Inflammatory macrophage (primary cell): ENCODE measurements at places on chromosomes 2 and 18.
A peak's percentile ranks its signal among the peaks of the same experiment; 100 is the strongest.

DNA sequence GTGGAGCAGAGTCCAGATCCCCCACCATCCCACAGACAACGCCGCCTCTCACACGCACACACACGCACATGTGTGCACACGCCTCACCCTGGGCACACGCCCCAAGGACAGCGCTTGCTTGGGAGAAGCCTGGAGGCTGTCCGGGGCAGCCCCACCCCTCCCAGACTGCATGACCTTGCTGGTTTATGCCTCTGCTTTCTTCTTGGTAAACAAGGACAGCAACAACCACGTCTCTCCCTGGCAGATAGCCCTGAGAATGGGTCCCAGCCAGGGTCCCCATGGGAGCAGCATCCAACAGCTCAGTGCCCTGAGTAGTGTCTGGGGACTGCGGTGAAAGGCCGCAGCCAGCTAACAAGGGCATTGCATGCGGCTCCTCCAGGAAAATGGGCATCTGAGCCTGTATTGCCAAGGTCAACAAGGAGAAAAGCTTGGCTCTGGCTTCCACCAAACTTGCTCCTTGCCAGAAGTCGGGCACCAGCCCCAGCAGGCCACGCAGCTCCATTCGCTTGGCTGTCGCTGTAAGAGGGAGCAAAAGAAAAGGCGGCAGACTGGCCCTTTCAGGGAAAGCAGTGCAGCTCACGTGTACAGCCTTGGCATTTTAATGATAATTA, 234.6 kb downstream of the EIPR1 start:
- DNase-seq = no peak

- DNase-seq = no peak
These were observed 139.8 kb upstream of the HS6ST1 start for GRCh38 chr2:128458505-128458904.

GRCh38 chr2:145930318-145930717, 1410.4 kb upstream of the ZEB2 start:
- no peak for DNase-seq

DNA sequence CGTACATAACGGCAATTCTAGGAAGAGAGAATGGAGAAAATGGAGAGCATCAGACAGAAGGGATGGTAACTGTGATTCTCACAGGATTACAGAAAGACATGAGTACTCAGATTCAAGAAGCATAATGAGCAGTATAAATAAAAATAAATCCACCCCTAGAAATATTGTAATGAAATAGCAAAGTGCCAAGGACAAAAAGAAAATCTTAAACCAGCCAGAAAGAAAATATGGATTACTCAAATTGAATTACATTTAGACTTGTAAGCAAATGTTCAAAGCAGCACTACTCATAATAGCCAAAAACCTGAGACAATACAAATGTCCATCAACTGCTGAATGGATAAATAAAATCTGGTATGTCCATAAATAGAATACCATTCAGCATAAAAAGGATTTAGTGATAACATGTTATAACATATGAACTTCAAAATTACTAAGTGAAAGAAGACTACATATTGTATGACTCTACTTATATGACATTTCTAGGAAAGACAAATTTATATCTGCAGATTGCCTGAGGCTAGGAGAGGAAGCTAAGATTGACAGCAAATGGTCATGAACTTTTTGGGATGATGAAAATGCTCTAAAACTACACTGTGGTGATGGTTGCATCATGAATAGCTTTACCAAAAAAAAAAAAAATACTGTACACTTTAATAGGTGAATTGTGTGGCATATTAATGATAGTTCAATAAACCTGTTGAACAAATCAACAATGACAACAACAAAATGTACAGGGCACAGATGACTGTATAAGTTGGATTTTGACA, 63.4 kb upstream of the SPTBN1 start:
- no peak for DNase-seq

DNA sequence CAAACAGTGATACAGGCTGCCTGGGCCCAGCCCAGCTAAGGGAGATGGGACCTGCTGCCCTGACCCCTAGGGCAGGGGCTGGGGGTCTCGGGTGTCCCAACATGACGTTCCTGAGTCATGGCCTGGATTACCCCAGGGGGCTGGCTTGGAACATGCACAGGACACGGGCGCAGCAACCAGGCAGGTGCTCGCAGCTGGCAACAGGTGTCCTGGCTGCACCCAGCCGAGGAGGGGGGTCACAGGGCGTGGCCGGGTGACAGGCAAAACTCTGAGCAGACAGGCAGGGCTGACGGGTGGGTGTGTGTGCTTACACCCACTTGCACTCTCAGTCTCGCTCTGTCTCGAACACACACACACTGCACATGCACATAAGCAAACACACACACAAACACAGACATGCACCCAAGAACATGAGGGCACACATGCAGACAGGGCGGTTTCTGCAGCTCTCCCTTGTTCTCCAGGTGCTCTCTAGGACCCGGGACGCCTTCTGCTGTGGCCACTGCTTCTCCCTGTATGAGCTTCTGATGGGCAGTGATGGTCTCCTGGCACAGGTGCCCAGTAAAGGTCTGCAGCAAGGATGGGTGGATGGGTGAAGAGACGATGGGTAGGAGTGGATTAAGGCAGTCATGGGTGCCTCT, 33.7 kb upstream of the TAF1B start:
- DNase-seq = no peak

DNA sequence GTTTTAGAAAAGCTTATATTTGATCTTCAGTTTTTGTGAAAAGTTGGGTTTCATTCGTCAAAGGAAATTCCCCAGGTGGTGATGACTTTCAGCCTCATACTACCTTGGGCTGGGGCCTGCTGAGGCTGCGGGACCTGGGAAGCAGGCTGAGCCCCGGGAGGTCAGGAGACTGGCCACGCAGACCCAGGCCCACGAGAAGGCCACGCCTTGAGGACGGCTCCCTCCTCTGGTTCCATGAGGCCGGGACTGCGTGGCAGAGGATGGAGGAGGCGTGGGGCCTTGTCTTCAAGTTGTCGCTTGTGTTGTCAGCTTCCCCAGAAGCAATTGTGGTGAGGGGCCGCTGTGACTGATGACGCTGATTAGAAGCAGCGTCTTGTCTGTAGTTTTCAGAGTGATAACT, 11.8 kb downstream of the CNDP2 start:
- no peak for DNase-seq

DNA sequence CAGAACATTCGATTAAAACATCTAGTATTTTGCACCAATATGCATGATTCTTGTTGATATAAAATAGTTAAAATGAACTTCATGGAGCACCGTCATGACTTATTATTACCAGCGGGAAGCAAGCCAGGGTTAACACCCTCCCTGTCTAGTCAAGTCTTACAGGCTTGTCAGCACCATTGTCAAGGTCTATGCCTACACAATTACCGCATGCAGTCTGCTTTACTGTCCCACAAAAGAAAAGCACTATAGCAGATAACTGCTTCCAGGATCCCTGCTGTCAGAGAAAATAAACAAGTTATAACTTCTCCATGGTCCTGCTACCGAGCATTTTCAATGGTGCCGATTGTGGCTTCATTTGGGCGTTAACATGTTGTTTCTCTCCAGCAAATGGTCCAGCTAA, 968.0 kb upstream of the FAM98A start:
- no peak for DNase-seq

DNA sequence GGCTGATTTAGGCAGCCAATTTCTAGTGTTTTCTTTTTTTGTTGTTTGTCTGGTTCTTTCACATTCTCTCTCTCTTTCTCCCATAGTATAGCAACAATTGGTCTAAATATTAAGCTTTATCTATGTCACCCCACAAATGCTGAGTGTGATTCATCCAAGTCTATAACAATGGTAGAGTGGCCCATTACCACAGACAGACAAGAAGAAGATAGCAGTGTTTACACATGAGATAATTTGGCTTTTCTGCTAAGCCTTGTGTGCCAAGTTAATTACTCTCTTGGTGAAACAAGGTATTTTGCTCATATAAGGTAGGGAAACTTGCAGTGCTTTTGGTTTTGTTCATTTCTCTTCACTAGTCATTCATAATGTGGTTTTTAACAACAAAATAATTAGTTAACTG, 166.5 kb downstream of the SLC8A1 start:
- DNase-seq = no peak

GRCh38 chr18:3107740-3108151, 94.8 kb upstream of the LPIN2 start:
- DNase-seq = no peak

- DNase-seq = no peak
These were observed 269.2 kb upstream of the HDAC4 start for GRCh38 chr2:239669899-239670460.

DNA sequence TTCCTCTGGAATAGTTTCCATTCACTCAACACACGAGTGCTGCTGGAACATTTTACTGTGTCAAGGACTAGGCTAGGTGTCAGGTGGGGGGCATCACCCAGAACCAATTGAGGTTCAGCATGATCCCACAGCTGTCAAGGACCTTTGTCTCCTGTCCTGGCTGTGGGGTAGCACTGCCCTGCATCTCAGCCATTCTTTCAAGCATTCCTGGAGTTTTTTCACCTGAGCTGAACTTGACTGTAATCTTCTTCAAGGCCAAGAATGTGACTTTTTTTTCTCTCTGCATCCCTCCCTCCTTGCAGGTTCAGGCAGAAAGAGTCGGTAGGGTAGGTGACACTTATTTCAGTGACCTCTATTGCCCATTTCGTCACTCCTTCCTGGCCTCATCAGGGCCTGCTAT, 3.5 kb downstream of the MAPK4 start:
- DNase-seq = no peak

DNA sequence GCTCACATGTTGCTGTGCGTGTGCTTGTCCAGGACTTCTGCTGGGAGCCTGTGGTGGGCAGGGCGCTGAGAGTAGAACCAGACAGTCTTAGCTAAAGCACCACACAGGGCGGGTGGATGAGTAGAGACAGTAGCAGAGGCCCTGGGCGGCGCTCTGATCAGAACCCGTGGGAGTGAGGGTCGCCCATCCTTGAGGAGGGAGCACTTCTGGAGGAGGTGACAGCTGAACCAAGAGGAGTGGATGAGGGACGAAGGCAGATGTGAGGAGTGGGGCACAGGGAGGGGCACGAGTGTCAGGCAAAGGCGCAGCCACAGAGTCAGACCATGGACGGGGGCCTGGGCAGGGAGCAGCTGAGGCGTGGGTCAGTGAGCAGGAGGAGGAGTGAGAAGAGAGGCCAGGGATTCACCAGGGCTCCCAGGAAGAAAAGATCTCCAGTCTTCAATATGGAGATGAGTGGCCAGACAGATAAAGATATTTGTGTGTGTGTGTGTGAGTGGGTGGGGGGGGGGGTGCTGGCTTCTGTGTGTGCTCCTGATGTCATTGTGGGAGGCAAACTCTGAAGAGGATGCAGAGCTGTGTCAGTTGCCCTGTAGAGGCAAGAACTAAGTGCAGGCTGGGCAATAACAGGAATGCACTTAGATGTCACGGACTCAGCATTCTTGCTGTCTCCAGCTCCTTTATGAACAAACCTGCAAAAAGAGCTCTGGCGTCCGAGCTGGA, 79.6 kb downstream of the TPO start:
- DNase-seq = no peak

DNA sequence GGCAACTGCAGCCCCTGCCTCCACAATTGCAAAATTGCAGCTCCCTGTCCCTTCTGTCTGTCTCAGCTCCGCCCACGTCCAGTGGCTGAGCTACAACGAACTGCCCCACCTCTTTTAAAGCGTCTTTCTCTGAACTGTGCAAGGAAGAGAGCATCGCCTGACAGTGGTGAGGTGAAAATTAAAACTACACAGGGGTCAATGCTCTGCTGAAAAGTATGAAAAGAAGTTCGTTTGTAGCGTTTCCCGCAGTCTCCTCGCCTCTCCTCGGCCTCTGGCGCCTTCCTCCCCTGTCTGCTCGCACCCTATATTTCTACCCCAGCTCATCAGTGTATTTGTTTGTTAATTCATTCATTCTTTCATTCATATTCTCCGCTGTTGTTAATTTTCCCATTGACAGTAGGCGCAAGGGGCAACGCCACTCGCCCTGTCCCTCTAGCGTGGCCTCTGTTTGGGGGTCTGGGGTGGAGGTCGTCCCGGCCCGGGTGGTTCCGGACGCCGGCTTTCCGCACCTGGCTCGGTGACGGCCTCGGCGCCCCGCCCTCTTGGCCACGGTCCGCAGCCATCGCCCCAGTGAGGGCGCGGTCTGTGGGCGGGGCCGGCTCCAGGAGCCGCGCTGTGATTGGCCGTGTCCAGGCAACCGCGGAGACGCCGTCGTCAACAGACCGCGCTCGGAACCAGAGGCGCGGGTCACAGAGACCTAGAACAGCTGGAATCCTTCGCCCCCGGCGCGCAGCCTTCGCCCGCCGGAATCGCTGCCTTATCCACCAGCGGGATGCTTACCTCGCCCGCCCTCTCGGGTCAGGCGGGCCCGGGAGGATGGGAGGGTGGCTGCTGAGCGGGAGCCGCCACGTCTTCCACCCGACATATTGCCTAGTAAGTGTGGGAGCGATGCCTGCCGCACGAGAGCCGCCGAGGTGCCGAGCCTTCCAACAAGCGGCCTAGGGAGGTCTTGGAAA, at the start of gene VWA3B:
Gene VWA3B, plus strand, starts transcription at position 677 of the 956 bp plus-strand sequence. CDS start 5,926 bp downstream, outside the sequence.
- peak; percentile 54 for DNase-seq

DNA sequence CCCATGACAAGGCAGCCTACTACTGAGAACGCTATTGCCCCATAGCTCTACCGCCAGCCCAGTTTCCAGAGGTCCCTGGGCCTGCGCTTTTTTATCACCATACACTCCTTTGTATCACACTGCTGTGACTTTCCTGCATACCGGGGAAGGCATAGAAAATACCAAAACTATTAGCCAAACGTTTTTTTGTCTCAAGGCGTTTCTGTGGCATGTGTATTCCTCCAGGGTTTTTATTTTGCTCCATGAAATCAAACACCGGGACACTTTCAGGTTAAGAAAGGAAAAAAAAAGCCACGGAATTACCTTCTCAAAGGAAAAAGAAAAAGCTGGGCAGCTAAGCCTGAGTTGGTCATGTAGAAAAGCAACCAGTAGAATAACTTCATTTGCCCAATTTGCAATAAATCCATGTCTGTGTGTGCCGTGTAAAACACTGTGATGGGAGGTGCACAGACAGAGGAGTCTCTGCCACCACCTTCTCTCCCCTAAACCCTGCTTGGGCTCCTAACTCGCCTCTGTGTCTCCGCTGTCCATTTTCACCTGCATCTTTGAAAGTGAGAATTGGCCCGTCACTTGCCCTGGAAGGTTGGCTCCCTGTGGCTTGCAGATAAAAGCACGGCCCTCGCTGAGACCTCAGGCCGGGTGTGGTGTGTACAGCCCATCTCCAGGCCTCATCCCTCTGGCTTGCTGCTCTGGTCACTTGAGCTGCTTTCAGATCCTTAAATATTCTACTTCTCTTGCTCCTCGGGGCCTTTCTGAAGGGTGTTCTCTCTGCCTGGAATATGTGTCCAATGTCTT, 1.7 kb downstream of the AMER3 start:
- no peak for DNase-seq

DNA sequence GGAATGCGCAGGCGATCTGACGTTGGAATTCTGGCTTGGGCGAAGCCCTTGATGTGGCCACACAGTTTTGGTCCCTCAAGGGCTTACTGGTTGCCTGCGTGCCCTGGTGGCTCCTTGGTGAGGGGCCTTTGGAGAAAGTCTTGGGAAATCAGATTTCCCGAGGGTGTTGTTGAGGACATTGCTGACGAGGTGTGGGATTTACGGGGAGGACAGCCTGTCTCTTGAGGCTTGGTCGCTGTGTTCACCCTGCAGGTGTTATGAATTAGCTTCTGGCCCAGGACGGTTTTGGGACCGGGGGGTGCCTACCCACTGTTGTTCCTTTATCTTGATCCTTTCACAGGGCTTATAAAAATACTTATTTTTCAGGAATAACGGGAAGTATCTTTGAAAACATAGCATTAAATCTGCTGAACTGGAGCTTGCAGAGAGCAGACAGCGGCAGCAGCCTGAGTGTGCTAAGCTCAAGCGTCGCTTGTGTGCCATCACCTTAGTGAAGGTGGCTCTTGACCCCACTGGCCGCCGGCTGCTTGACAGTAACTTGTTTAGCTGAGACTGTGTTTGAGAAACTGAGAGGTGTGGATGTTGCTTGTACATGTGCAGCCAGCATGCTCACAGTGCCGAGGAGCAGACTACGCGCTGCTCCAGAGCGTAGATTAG, 4.2 kb downstream of the CTDP1 start:
- no peak for DNase-seq
